Thoracic aorta (tissue), 2 donors: ENCODE measurements at places on chromosomes 1 and 21. TPM values are rescaled to one million over a fixed set of nuclear protein-coding genes. Genes with fewer than 3 reads are reported as not detected.
A peak's percentile ranks its signal among the peaks of the same experiment; 100 is the strongest.

GRCh38 chr21:41061701-41062100, 106.3 kb upstream of the BACE2 start:
- no peaks in the 10 kb centered on the region for H3K4me1 ChIP-seq
- no peaks in the 10 kb centered on the region for H3K27me3 ChIP-seq
- no peaks in the 10 kb centered on the region for H3K36me3 ChIP-seq
- H3K27ac ChIP-seq = no peak overlapping the region

GRCh38 chr1:112957133-112957812, 1.3 kb upstream of the SLC16A1 start:
- H3K27ac ChIP-seq = peak overlapping the region; percentile 93
- no peak for DNase-seq
- no peaks in the 10 kb centered on the region for H3K36me3 ChIP-seq
- peak overlapping the region; percentile 90 for H3K4me3 ChIP-seq
- no peaks in the 10 kb centered on the region for H3K27me3 ChIP-seq

- no peak for DNase-seq
- H3K4me1 ChIP-seq = peaks cover 23% of the 10 kb centered on the region
- no peaks in the 10 kb centered on the region for H3K36me3 ChIP-seq
Measured at GRCh38 chr1:246583056-246583440, 16.8 kb downstream of the CNST start.

DNA sequence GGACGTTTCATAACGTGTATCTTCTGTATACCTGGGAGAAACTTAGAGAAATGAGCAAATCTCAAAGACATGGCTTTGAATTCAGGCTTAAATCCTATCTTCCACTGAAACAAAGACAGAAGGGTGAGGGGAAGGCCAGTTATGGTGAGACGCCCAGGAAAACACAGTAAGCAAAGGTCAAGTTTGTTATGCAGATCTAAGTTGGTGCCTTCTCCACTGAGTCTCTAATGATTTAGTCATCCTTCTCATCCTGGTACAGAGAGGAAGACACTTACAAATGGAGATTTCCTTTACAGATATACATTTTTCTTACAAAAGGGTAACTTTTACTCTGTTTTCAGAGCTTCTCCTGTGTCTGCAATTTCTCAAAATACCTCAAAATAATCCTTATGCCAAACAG, 64.4 kb downstream of the MAP3K7CL start:
- peaks cover 10% of the 10 kb centered on the region for H3K4me1 ChIP-seq
- no peak for DNase-seq
- no peak overlapping the region for H3K4me3 ChIP-seq
- H3K36me3 ChIP-seq = no peaks in the 10 kb centered on the region
- no peak overlapping the region for H3K27ac ChIP-seq

DNA sequence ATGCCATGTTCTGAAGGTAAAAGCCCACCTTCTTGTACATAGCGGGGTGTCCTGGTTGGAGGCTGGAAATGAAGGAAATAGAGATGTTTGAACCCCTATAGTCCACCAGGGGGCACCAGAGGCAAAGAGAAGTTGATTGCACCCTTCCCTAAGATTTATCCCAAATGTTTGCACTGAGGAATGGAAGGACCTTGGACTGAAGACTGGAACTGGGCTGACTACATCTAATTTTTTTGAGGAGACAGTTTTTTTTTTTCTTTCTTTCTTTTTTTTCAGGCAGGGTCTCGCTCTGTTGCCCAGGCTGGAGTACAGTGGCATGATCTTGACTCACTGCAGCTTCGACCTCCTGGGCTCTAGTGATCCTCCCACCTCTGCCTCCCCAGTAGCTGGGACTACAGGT, 55.3 kb upstream of the EIF4G3 start:
- peaks cover 53% of the 10 kb centered on the region for H3K36me3 ChIP-seq
- no peak overlapping the region for H3K27ac ChIP-seq

- H3K4me3 ChIP-seq = no peak overlapping the region
- no peaks in the 10 kb centered on the region for H3K4me1 ChIP-seq
- no peaks in the 10 kb centered on the region for H3K27me3 ChIP-seq
- H3K36me3 ChIP-seq = no peaks in the 10 kb centered on the region
Measured at GRCh38 chr1:82919837-82920236, 1079.1 kb downstream of the TTLL7 start.

DNA sequence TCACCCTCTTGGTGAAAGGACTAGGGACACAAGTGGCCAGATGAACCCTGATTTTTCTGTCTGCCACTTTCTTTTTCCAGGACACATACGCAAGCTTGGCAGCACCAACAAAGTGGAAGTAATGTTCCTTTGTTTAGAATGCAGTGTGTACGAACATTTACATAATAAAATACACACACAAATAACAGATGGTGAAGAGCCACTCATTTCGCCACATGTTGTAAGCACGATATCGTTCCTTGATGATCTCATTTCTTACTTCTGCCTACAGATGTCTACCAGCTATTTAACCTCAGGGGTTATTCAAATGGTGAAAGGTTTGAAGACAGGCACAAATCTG, 670.2 kb upstream of the CXADR start:
- peaks cover 15% of the 10 kb centered on the region for H3K4me1 ChIP-seq
- H3K36me3 ChIP-seq = no peaks in the 10 kb centered on the region
- H3K4me3 ChIP-seq = no peak overlapping the region
- no peak overlapping the region for H3K27ac ChIP-seq
- DNase-seq = no peak
- H3K27me3 ChIP-seq = no peaks in the 10 kb centered on the region

DNA sequence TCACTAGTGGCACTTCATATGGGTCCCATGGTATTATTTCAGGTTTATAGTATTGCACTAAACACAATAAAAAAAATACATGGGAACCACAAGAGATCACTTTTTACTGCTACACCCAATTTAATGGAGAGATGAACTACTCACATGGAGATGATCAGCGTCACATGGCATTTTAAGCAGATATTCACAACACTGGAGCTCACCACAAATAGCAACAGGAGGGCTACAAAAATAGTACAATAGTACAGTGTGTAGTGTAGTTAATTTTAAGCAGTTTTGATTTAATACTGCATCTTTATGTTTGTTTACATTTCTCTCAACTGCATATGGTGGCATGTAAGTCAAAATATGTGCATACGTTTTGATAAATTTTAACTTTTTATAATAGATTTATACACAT, 31.0 kb downstream of the SNX7 start:
- H3K36me3 ChIP-seq = no peaks in the 10 kb centered on the region
- no peaks in the 10 kb centered on the region for H3K27me3 ChIP-seq
- no peak overlapping the region for H3K4me3 ChIP-seq
- no peak overlapping the region for H3K27ac ChIP-seq

- no peaks in the 10 kb centered on the region for H3K36me3 ChIP-seq
- no peaks in the 10 kb centered on the region for H3K27me3 ChIP-seq
Measured at GRCh38 chr1:65209005-65209885, 61.2 kb downstream of the AK4 start.

DNA sequence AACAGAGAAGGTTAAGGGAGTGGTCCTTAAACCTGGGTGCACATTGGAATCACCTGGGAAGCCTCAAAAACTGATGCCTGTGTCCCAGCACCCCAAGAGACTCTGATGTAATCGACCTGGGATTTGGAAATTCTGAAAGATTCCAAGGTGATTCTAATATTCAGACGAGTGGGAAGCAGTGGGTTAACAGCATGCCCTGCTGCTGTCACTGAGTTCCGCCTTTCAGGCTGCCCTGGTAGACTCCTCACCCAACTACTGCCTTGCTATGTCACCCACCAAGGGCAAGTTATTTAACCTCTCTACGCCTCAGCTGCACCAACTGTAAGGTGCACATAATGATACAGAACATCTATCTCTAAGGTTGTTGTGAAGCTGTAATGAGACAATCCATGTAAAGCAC, 59.2 kb downstream of the CD34 start:
- no peaks in the 10 kb centered on the region for H3K27me3 ChIP-seq
- no peaks in the 10 kb centered on the region for H3K36me3 ChIP-seq

DNA sequence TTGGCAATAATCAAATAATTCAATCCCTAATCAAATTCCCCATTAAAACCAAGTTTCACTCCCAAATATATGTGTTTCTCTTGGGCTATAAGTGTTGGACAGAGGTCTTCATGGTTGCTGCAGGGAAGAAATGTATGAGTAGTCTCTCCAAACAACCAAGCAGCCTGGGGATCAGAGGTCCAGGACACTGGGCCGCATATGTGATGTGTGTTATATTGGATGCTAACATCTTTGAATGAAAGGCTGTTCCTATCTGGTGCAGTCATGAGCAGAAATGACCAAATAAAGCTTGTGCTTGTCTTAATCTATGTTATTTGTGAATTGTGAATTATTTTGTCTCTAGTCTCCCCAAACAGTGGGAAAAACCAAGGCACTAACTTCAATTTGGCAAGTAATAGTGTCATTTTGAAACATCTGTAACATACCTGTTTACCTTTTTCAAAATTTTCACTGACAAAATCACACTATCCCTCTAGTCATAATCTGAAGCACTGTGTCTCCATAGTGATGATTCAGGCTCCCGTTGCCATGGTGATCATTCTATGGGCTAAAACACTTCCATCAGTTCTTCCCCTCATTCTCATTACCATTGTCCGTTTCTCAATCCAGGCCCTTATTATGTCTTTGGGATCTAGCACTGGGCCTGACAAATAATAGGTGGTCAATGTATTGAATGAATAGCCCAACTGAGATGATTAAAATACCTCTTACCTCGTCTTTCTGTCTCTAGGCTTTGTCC, 12.5 kb upstream of the TADA1 start:
- no peak for DNase-seq
- no peaks in the 10 kb centered on the region for H3K27me3 ChIP-seq
- no peaks in the 10 kb centered on the region for H3K36me3 ChIP-seq

DNA sequence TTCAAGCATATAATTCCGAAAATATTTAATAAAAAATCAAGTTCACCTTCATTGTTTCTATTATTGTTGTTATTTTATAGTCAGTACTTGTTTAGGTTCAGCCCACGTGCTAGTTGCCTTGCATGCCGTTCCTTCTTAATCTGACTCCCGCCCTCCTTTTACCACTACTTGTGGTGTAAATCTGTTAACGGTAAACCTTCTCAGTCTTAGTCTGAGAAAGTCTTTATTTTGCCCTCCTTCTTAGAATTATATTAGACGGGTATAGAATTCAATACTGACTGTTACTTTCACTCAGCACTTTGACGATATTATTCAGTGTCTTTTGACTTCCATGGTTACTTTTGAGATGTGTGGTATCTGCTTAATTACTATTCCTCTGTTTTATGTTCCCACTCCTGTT, 104.8 kb downstream of the RGL1 start:
- no peak overlapping the region for H3K27ac ChIP-seq
- no peaks in the 10 kb centered on the region for H3K27me3 ChIP-seq
- peaks cover 17% of the 10 kb centered on the region for H3K36me3 ChIP-seq

GRCh38 chr1:154466921-154467417, 35.0 kb upstream of the TDRD10 start:
- H3K4me3 ChIP-seq = no peak overlapping the region
- H3K27me3 ChIP-seq = no peaks in the 10 kb centered on the region
- no peak overlapping the region for H3K27ac ChIP-seq
- H3K4me1 ChIP-seq = peaks cover 11% of the 10 kb centered on the region
- no peak for DNase-seq
- no peaks in the 10 kb centered on the region for H3K36me3 ChIP-seq

GRCh38 chr1:245197121-245197520, 42.3 kb downstream of the KIF26B start:
- H3K27ac ChIP-seq = no peak overlapping the region
- no peaks in the 10 kb centered on the region for H3K27me3 ChIP-seq
- no peaks in the 10 kb centered on the region for H3K4me1 ChIP-seq
- no peak overlapping the region for H3K4me3 ChIP-seq

DNA sequence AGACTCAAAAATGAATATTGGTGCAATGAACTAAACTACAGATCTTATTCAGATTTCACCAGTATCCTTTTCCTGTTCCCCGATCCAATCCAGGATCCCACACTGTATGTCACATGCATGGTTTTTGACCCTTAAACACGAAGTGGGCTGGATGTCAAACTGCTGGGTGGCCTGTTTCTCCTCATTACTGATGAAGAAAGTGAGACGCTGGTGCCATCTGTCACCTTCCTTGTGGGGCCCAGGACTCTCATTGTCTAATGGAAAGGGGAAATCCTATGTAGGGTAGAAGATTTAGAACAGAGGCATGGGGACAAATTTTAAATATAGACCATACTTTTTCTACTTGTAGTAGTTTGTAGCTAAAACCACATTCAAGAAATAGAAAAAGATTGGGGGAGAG, 56.2 kb downstream of the DISC1 start:
- no peak overlapping the region for H3K4me3 ChIP-seq
- no peak for DNase-seq
- no peaks in the 10 kb centered on the region for H3K27me3 ChIP-seq
- H3K36me3 ChIP-seq = no peaks in the 10 kb centered on the region
- H3K27ac ChIP-seq = no peak overlapping the region

DNA sequence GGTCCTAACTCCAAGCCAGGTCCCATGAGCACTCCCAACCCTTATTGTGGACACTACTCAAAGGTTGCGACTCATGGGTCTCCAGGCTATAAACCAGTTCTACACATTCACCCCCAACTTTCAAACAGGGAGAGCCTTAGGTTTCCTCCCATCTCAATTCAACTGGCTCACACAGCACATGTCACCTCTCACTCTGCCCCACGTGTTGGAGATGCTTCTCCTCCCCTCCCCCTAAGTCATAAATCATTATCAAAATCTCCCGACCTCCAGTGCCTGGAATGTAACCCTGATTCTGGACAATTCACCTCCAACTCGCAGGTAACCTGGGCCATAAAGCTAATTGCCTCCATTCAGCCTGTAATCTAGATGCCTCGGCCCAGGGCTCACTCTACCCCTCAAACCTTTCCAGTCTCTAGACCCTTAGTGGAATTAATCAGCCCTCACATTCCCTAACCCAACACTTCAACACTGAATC, 595 bp downstream of the AK2 start:
- peak overlapping the region; percentile 96 for H3K4me3 ChIP-seq
- H3K36me3 ChIP-seq = no peaks in the 10 kb centered on the region
- H3K4me1 ChIP-seq = peaks cover 14% of the 10 kb centered on the region
- H3K27ac ChIP-seq = no peak overlapping the region
- H3K27me3 ChIP-seq = no peaks in the 10 kb centered on the region

GRCh38 chr1:63108206-63108605, 214.2 kb upstream of the FOXD3 start:
- no peak overlapping the region for H3K4me3 ChIP-seq
- no peak for DNase-seq
- H3K4me1 ChIP-seq = no peaks in the 10 kb centered on the region
- H3K36me3 ChIP-seq = no peaks in the 10 kb centered on the region
- no peak overlapping the region for H3K27ac ChIP-seq

- peaks cover 36% of the 10 kb centered on the region for H3K4me1 ChIP-seq
- DNase-seq = no peak
- no peaks in the 10 kb centered on the region for H3K36me3 ChIP-seq
Measured at GRCh38 chr1:31951276-31951675, 13.1 kb upstream of the PTP4A2 start.

- DNase-seq = no peak
- H3K27ac ChIP-seq = no peak overlapping the region
- H3K36me3 ChIP-seq = no peaks in the 10 kb centered on the region
Measured at GRCh38 chr1:8560611-8561544, 243.0 kb downstream of the SLC45A1 start.

The PHLDA3 gene
- total RNA-seq = 65.7 TPM

The FLG2 gene
- total RNA-seq = 2.6 TPM

The TFF2 gene
- total RNA-seq = 17.0 TPM

The RPE65 gene
- total RNA-seq = not detected

The FCGR3A gene
- 46.8 TPM for total RNA-seq

The DISP1 gene
- total RNA-seq = 7.0 TPM

The AIRE gene
- not detected for total RNA-seq
